ENCODE measurements at places on chromosomes 13 and 19.
A peak's percentile ranks its signal among the peaks of the same experiment; 100 is the strongest.

DNA sequence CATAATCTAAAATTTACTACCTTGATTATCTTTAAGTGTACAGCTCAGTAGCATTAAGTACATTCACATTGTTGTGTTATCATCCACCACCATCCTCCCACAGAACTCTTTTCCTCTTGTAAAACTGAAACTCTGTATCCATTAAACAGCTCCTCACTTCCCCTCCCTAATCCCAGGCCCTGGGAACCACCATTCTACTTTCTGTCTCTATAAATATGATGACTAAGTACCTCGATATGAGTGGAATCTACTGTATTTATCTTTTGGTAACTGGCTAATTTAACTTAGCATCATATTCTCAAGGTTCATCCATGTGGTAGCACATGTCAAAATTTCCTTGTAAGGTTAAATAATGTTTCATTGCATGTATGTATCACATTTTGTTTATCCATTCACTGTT is 49.0 kb upstream of the POMP start:
- no peak for DNase-seq

DNA sequence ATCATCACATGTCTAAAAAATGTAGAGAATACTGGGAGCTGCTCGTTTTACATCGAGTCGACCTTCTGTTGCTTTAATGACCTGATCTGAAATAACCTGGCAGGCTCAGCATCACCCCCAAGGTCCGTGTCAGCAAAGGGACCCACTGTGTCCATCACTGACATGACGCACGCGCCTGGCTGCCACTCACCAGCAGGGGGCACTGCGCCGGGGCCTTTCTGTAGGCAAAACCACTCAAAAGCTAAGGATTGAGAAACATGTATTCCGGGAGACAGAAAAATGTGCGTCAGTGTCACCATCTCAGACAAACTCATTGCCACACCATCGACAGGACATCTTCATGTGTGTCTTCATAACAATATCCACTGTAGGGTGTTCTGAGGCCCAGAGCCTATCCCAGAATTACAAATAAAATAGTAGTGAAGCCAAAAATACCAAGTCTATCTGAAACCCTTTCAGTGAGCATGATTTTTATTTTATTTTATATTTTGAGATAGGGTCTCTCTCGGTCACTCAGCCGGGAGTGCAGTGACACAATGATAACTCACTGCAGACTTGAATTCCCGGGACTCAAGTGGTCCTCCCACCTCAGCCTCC is 130.3 kb upstream of the LSM14A start:
- DNase-seq: peak; percentile 55

DNA sequence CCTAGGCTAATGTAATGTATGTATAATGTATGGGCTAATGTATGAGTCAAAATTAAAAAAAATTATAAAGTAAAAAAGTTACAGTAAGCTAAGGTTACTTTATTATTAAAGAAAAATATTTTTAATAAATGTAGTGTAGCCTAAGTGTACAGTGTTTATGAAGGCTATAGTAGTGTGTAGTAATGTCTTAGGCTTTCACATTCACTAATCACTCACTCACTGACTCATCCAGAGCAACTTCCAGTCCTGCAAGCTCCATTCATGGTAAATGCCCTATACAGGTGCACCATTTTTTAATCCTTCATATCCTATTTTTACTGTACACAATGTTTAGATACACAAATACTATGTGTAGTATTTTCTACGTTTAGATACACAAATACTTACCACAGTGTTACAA is 1.8 kb upstream of the TMEM272 start:
- no peak for DNase-seq

DNA sequence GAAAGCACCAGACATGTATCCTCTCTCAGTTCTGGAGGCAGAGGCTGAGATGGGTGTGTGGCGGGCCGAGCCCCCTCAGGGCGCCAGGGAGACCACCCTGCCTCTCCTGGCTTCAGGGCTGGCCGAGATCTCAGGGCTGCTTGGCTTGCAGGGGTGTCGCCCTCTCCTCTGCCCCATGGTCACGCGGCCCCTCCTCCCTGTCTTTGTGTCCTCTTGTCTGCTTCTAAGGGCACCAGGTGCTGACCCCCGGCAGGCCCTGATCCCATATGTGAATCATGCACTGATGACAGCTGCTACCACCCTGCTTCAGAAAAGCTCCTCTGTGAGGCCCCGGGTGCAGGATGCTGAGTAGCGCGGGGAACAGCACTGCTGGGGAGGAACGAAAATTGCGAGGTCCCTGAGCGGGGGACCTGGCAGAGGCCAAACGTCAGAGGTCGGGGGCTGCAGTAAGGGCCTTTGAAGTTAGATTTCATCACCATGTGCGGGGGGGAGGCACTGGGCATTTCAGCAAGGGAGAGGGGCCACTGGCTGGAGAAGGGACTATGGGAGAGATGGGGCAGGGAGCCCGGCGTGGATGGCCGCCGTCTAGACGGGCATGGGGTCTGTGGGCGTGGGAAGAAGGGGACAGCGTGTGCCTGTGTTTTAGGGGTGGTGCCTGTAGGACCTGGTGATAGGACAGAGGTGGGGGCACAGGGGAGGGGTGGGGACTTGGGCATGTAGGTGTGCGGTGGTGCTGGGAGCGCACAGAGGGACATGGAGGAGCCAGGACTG is 125.2 kb downstream of the KDM4B start:
- DNase-seq: no peak

GRCh38 chr19:5843295-5843927 is 3.9 kb upstream of the FUT6 start:
- DNase-seq: no peak

DNA sequence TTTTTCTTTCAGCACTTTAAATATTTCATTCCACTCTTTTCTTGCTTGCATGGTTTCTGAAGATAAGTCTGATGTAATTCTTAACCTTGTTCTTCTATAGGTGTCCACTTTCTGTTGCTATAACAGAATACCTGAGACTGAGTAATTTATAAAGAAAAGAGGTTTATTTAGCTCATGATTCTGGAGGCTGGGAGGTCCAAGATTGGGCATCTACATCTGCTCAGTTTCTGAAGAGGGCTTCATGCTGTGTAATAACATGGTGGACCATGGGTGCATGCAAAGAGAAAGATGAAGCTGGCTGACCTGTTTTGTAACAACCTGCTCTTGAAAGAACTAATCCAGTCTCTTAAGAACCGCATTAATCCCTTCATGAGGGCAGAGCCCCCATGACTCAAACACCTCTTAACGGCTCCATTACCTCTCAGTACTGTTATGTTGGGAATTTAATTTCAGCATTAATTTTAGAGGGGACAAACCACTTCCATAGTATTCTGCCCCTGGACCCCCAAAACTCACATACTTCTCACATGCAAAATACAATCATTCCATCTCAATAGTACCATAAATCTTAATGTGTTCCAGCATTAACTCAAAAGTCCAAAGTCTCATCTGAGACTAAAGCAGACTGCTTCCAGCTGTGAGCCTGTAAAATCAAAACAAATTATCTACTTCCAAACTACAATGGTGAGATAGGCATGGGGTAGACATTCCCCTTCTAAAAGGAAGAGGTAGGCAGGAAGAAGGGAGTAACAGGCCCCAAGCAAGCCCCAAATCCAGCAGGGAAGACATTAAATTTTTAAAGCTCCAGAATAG is 9.6 kb upstream of the FGF9 start:
- DNase-seq: no peak

DNA sequence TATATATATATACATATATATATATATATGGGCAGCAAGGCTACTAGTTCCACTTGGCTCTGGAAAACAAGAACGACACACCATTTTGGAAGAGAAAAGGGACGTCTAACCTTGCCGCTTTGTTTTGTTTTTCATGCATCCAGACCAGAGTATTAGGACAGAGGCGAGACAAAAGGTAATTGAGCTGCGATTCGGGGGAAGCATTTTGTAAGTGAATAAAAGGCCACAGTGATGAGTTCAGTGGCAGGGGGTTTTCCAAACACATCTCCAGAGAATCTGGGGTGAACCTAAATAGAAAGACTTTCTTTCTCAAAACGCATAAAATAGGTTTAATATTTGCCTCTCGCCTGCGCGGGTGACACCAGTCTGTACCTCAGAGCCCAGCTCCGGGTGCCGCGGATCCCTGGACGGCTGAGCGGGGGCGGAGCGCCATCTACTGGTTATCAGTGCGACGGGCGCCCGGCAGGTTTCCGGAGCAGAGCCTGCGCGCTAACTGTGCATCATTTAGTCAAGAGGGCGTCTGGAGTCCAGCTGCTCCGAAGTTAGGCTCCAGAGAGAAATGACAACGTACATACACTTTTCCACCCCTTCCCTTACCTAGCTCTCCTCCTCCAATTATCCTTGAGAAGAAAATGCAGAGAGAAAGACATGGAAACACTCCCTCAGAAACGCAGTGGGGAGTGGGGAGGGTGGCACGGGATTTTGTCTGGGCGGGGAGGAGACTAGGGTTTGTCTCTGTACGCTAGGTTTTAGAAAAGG is 262.3 kb downstream of the TBC1D4 start:
- peak; percentile 75 for DNase-seq

- peak; percentile 69 for DNase-seq
Observed at GRCh38 chr19:46954993-46955812, 64.4 kb upstream of the NPAS1 start.

DNA sequence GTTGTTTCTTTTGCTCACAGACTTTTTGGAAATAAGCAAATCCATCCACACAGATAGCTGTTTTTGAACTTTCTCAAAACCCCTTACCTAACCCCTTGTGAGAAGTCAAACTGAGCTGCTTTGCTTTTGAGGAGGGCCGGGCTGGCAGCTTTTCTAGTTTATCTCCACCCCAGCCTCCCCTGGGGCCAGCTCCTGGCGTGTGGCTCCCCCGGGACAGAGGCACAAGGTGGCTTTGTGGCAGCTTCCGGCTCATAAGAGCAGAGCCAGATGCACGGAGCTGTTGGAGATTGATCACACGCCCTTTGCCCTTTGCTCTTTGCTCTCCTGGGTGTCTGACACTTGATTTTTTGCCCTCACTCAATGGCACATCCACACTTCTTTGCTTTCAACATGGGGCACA is 24.9 kb upstream of the RNF113B start:
- DNase-seq: no peak

DNA sequence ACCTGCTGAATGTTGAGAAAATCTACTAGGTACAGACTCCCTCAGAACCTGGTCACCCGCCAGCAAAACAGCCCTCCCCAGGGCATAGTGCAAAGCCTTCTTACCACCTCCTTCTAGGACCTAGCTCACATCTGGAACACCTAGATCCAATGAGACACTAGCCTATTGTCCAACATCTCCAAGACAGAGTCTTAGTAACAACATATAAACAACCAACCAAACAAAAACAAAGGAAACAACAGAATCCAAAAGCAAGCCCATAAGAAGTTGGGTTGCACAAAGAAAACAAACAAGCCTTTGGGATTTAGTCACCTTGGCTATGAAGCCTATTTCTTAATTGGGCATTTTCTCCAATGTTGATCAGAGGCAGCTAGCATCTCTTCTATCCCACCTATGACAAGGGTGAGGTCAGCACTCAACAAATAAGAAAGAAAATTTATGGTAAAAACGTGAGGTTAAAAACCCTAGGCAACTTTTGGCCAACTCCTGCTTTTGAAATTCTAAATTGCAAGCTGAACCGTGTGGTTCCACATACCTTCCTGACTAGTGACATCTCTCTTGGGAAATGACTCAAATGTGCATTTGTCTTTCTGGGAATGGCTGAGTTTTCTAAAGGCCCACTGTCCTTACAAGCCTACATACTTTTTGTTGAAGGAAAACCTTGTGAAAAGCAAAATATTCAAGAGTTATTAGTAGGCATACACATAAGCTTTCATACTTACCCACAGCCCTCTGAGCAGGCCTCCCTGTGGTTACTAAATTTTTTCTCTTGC is 66.7 kb downstream of the FAM216B start:
- DNase-seq: no peak

All from CD4-positive, alpha-beta T cell treated with Interleukin-6 at 100 ng/mL for 8 hours (primary cell).